Posterior cingulate gyrus (tissue), 11 donors: ENCODE measurements at places on chromosomes 3 and 15.

DNA sequence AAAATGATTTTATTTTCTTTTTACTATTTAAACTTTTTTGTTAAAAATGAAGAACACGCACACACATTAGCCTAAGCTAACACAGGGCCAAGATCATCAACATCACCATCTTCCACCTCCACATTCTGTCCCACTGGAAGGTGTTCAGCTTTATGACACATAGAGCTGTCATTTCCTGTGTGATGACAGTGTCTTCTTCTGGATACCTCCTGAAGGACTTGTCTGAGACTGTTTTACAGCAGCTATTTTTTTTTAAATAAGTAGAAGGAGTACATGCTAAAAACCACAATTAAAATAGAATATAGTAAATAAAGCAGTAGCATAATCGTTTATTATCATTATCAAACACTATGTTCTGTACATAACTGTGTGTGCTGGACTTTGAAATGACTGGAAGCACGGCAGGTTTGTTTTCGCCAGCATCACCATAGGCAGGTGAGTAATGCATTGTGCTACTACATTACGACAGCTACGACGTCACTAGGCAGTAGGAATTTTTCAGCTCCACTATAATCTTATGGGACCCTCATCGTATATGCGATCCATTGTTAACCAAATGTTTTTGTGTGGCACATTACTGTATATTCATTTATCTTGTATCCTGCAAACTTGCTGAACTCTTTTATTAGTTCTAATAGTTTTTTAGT is 72.8 kb downstream of the KLF15 start:
- DNase-seq, result no peak

DNA sequence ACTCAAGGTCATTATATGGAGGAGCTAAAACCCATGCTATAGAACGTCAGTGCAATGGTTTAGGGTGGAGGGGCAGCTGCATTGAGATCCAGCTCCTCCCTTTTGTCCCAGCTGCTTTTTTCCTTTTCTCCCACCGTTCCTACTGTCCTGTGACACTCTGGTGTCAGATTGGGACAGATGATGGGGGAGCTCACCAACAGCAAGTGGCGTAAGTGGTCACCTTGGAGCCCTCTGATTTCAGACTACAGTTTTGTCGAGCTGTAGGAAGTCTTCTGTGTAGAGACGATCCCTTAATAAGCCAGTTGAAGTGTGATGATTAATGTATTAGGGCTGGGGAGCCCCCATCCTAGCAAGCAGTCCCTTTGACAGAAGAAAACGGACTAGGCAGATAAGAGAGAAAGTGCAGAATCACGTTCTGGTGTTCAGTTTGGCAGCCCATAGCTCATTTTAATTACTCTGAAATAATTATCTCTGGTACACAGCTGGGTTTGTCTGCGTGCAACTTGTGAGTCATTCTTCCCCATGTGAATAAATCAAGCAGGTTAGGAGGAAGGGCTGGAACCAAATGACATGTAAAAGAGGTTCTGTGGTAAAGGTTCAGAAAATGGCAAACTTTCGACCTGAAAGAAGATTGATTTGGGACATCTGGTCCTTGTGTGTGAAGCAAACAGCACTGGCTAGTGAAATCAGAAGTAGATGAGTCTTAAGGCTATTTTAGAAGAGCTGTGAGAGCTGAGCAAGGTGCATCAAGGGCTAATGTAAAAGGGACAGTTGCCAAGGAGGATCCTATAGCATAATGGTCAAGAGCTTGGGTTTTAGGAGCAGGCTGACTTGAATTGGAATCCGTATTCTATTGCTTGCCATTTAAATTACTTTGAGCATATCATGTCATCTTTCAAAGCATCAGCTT is 241.4 kb downstream of the EDEM1 start:
- no peak for DNase-seq

GRCh38 chr3:138675393-138675792 is 66.8 kb downstream of the FAIM start:
- no peak for DNase-seq

GRCh38 chr15:29852201-29852600 is 29.9 kb upstream of the TJP1 start:
- DNase-seq, result no peak

- DNase-seq, result no peak
Measured at GRCh38 chr15:41861736-41862356, 23.2 kb downstream of the PLA2G4B start.

- no peak for DNase-seq
Measured at GRCh38 chr3:196423044-196423781, 9.0 kb downstream of the UBXN7 start.

DNA sequence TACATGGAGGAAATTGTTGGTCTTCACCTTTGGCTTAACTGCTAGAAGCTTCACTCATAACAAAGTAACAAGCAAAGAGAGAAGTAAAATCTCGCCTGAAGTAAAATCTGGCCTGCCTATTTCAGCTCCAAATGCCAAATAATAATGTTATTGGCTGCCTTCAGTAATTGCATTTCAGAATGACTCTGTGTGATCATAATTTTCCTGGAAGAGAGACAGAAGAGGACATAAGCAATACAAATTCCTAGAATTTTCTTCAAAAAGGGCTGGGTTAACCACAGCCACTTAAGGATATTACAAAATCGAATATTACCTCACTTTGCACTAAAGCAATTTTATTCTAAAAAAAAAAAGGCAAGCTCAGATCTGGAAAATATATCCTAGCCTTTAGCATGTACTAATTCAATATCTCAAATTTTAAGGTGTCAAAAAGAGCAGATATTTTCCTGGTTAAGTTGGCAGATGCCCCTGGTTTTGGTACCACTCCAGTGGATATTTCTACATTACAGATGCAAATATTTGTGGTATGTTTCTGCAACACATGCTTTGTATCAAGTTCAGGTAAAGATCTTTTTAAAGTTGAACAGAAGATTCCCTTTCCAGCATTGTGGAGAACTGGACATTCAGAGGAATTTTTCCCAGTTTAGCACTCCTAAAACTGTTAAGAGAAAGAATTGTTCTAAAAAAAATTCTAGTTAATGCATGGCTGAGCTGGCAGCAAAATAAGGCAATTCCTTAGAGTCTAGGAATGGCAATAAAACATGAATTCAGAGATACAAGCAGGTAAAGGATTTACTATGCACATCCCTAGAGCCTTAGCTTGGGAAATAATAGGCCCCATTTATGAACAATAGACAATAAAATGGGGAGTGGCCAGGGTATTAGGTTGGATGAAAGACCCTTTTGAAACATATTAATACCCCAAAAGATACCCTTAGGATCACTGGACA is 116.7 kb downstream of the STAC start:
- no peak for DNase-seq

GRCh38 chr3:23749609-23750008 is 56.1 kb upstream of the UBE2E1 start:
- no peak for DNase-seq

GRCh38 chr3:157290766-157291165 is 130.8 kb upstream of the CCNL1 start:
- no peak for DNase-seq

DNA sequence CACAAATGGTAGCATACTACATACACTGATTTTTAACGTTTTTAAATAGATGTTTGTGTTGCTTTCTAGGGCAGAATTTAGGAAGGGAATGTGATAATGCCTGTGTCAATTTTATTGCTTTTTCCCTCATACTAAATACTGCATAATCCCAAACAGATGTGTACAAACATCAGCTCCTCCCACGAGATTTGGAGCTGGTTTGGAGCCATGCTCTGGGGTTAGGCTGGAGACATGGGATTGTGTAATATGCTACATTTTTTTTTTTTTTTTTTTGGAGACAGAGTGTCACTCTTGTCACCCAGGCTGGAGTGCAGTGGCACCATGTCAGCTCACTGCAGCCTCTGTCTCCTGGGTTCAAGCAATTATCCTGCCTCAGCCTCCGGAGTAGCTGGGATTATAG is 80.1 kb downstream of the EBLN2 start:
- DNase-seq, result no peak

- peak; percentile 89 for DNase-seq
Measured at GRCh38 chr15:74598126-74598842, 17.4 kb upstream of the CLK3 start.

GRCh38 chr3:41092844-41093243 is 106.5 kb upstream of the CTNNB1 start:
- DNase-seq, result no peak

DNA sequence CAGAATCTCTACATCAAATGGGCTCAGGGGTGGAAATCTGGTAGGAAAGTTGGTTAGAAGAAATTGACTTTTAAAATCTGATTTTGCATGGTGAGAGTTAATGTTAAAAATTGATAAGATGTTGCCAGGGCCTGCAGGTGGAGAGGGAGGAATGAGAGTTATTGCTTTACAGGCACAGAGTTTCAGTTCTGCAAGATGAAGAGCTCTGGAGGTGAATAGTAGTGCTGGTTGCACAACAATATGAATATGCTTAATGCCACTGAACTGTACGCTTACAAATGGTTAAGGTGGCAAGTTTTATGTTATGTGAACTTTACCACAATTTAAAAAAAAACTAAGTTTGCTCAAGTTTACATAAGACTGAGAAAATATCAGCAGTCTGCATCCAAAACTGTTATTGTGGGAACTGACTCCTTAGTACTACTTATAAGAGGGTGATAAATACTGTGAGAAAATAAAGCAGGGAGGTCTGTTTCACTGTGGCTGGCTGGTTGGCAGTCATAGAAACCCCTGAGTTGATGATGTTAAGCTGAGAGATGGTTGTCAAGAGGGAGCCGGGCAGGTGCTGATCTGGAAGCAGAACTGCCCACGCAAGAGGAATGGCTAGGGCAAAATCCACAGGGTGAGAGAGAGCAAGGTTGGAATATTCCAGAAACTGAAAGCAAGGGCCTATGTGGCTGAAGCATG is 144.9 kb downstream of the EDEM1 start:
- no peak for DNase-seq

GRCh38 chr3:55951388-55951787 is 464.3 kb upstream of the WNT5A start:
- no peak for DNase-seq

- no peak for DNase-seq
Measured at GRCh38 chr15:60883691-60884640, 345.1 kb downstream of the RORA start.

DNA sequence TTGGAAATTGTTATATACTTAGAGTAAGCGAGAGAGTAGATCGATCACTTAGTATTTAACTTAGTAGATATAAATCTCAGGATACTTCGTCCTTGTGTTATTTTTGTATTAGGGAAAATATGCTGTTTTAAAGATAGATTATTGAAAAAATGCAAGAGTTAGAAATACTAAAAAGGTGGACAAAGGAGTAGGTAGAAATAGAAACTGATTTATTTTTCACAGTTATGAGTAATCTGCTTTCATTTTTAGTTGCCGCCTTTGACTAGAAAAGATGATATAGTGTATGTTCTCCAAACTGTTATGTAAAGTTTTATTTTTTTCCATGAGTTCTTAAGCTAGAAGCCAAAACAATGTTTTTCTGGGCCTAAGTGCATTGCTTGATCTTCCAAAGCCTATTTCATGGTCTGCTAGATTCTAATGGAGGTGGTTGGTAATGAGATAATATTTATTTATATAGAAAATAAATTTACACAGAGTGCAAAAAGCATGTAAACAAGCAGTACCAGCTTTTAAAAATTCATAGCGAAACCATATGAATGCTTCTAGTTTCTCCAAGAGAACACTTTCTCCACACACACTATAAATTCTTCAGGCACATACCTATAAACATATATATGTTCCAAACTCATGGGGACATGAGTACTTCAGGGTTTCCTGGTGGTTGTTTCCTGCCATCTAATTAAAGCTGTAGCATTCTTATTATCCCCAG is 61.1 kb downstream of the DIPK2A start:
- no peak for DNase-seq

GRCh38 chr15:67998599-67999133 is 55.4 kb upstream of the PIAS1 start:
- DNase-seq, result no peak

- no peak for DNase-seq
Measured at GRCh38 chr3:123153125-123154019, 48.4 kb upstream of the SEC22A start.

DNA sequence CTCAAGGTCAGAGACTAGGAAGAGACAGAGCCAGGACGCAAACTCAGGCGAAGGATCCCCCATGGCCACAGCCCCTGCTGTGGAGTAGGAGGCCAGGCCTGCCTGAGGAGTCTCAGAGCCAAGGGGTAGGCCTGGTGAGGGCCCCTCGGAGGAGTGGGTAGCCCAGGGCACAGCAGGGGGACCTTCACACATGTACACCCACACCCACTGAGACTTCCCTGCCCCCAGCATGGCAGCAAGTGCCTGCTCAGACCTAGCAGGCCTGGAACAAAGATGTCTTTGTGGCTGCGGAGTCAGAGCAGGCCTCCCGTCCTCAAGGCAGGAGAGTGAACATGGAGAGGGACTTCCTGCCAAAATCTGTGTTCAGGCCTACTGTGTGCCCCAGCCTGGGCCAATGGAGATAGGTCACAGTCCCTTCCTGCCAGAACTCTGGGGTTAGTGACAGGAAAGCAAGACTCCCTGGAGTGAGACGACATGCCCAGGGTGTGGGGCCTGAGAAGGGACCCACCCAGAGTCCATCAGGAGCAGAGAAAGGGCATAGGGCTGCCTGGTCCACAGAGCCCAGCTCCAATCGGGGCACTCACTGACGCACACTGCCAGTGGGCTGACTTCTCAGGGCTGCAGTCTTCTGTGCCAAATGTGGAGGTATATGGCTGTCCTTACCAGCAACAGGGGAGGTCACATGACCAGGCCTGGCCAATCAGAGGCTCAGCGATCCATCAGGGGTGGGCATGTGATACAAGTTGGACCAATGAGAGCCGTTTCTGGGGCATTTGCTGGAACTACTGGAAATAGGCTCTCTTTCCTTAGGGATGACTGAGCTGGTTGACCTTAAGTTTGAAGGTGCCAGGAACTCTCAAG is 2.3 kb downstream of the GRIP2 start:
- DNase-seq, result no peak

DNA sequence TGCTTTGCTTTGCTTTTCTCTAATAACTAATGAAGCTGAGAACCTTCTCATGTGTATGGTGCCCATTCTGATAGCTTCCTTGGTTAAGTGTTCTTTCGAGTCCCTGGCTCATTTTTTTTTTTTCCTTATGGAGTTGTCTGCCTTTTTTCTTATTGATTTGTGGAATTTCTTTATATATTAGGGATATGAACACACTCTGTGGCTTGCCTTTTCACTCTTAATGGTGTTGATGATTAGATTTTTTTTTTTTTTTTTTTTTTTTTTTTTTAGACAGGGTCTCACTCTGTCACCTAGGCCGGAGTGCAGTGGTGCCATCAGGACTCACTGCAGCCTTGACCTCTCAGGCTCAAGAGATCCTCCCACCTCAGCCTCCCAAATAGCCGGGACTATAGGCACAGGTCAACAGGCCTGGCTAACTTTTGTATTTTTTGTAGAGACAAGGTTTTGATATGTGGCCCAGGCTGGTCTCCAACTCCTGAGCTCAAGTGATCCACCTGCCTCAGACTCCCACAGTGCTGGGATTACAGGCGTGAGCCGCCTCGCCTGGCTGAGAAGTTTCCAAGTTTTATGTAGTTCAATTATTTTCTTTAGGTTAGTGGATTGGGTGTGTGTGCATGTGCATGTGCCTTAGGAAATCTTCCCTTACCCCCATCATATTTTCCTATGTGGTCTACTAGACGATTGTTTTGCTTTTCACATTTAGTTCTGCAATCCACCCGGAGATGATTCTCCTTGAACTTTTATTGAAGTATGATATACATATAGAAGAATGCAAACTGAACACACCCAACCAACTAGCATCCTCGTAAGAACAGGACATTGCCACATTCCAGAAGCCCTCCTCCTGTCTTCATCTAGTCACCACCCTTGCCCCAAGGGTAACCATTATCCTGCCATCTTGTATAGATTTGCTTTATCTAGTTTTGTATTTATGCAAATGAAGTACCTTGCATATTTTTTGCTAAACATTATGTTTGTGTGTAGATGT is 1.7 kb upstream of the SNRPA1 start:
- no peak for DNase-seq
